ENCODE measurements at places on chromosomes 2 and 18.

DNA sequence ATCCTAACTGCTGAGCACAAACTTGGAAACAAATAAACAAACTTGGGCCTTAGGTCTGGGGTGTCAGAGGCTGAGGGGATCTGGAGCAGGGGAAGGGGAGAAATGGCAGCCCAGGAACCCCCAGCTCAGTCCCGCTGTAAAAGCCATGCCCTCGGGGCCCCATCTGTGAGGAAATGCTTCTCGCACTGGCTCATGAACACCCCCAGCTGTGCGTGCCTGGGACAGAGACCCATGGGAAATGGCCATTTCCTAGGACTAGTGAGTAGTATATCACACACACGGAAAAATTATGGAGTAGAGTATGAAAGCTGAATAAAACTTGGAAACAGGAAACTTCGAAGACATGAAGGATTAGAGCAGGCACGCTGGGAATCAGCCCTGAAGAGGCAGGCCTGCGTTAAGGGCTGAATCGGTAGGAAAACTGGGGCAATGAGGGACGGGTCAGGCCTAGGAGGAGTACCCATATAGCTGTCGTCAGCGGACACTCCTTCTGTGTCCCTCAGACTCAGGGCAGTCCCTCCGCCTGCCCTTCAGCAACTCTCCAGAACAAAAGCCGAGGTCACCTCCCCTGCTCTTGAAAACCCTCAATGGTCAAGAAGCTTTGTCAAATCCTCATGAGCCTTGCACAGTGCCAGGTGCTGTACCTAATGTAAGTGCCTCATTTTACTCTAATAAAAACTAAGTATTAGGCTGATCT is 120.8 kb upstream of the ODC1 start:
- no peaks in the 10 kb centered on the region for H3K27me3 ChIP-seq
- no peaks in the 10 kb centered on the region for H3K4me1 ChIP-seq
- DNase-seq = no peak
- H3K27ac ChIP-seq = no peak overlapping the region

GRCh38 chr2:165144315-165144714 is 59.5 kb downstream of the SCN3A start:
- no peak overlapping the region for H3K27ac ChIP-seq
- peak; percentile 4 for DNase-seq
- H3K4me3 ChIP-seq = no peak overlapping the region
- no peaks in the 10 kb centered on the region for H3K4me1 ChIP-seq
- H3K36me3 ChIP-seq = no peaks in the 10 kb centered on the region
- no peaks in the 10 kb centered on the region for H3K27me3 ChIP-seq

GRCh38 chr2:203673933-203674332 is 32.5 kb upstream of the CD28 start:
- no peak overlapping the region for H3K27ac ChIP-seq
- H3K4me3 ChIP-seq = no peak overlapping the region
- no peak for DNase-seq
- H3K36me3 ChIP-seq = no peaks in the 10 kb centered on the region
- H3K27me3 ChIP-seq = no peaks in the 10 kb centered on the region

DNA sequence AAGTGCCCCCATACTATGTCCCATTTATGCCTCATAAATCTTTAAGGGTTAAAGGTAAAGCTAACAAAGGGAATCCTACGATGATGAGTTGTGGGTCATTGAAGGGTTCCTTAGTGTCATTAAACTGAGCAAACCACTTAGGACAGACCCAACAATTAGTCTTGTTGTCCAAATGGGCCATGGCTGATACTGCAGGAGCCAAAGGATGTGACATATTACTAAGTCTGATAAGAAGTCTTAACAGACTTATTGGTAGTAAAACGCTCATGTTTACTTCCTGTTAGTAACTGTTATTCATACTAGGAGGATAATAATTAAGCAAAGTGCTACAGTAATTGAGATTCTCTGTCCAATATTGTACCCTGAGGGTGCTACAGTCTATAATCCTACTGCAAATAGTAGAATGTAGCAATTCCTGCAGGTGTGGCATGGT is 96.8 kb downstream of the PTPN4 start:
- H3K36me3 ChIP-seq = no peaks in the 10 kb centered on the region
- no peaks in the 10 kb centered on the region for H3K27me3 ChIP-seq
- peak overlapping the region; percentile 64 for H3K27ac ChIP-seq
- H3K4me1 ChIP-seq = peaks cover 4% of the 10 kb centered on the region
- H3K4me3 ChIP-seq = no peak overlapping the region

- H3K27ac ChIP-seq = peak overlapping the region; percentile 54
- peak; percentile 81 for DNase-seq
- no peaks in the 10 kb centered on the region for H3K36me3 ChIP-seq
- no peaks in the 10 kb centered on the region for H3K27me3 ChIP-seq
- H3K4me3 ChIP-seq = no peak overlapping the region
- H3K4me1 ChIP-seq = peaks cover 5% of the 10 kb centered on the region
These were observed 185.7 kb downstream of the MTCL1 start for GRCh38 chr18:8890957-8891464.

- no peak for DNase-seq
- H3K27ac ChIP-seq = no peak overlapping the region
- H3K4me1 ChIP-seq = no peaks in the 10 kb centered on the region
- no peaks in the 10 kb centered on the region for H3K27me3 ChIP-seq
- H3K4me3 ChIP-seq = no peak overlapping the region
These were observed 201.8 kb downstream of the KLHL29 start for GRCh38 chr2:23586741-23587306.

DNA sequence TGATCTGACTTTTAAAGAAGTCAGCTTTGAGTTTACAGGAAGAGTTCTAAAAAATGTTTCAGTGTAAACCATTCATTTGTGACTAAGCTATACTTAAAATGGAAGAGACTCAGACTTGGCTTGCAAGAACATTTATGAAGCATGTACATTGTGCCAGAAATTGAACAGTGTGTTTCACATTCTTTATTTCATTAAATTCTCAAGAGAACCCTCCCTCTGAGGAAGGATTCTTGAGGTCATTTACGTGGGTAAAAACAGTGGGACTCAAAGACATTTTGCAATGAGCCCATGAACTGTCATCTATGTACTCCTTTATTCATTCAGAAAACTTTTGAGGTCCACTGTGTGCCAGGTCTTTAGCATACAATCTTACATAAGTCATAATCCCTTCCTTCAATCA is 143.6 kb upstream of the ZNF521 start:
- no peak overlapping the region for H3K4me3 ChIP-seq
- no peak overlapping the region for H3K27ac ChIP-seq
- no peaks in the 10 kb centered on the region for H3K4me1 ChIP-seq
- no peak for DNase-seq
- peaks cover 5% of the 10 kb centered on the region for H3K27me3 ChIP-seq
- no peaks in the 10 kb centered on the region for H3K36me3 ChIP-seq
